ENCODE measurements at places on chromosomes 13 and 19.

- DNase-seq: no peak
These were observed 19.1 kb upstream of the TEX101 start for GRCh38 chr19:43395561-43395960.

DNA sequence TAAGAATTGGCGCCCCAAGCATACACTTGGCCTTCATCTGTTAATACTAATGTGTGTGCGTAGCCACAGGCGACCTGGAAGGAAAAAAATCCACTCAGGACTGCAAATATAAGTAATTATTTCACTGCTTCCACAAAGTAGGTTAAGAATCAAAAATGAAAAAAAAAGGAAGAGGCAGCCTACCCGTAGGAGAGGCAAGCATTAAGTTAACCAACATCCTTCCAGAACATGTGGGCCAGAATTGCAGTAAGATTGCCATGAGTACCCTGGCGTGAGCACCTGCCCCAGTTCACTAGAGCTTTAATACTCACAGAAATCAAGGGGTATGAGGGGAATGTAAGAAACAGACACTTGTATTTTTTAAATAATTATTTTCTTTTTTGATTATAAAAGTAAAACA, 22.2 kb downstream of the RCBTB2 start:
- no peak for DNase-seq

DNA sequence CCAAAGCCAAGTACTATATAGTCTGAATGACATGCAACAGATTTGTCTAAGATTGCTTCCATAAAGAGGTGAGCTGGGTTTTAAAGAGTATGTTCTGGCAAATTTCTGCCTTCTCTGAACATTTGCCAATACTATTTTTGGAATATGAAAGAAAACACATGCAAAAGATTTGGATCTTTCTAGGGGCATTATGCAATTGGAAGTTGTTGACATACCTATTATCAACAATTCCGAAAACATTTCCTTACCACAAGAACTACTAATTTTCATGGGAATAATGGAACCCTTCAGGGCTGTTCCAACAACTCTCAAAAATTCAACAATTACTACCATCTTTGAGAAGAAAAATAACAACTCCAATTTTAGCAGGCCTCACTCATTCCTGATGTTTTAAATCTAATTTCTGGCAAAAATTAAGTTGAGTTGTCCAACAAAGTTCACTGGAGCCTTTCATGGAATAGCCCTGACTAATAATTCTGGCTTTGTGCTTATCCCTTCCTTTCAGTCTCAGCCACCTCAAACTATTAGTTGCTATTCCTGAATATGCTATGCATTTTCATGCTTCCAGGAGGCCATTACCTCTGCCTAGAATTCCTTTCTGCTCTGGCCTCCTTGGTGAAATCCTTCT, 250.0 kb downstream of the RGCC start:
- no peak for DNase-seq

DNA sequence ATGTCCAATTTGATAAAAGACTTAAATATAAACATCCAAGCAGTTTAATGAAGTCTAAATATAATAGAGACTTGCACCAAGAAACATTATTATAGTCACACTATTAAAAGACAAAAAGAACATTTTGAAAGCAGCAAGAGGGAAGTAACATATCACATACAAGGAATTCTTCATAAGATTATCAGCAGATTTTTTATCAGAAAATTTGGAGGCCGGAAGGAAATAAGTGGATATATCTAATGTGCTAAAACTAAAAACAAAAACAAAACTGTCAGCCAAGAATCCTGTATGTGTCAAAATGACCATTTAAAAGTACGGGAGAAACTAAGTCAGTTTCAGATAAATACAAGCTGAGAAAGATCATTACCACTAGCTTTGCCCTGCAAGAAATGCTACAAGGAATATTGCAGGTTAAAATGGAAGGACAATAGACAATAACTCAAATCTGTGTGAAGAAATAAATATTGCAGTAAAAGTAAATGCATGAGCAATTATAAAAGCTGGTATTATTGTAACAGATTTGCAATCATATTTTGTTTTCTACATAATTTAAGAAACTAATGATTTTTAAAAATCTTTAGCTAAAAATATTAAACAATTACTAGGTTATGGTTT, 1665.9 kb upstream of the PCDH20 start:
- no peak for DNase-seq

- DNase-seq: no peak
These were observed 303.9 kb downstream of the FOXO1 start for GRCh38 chr13:40362502-40362901.

DNA sequence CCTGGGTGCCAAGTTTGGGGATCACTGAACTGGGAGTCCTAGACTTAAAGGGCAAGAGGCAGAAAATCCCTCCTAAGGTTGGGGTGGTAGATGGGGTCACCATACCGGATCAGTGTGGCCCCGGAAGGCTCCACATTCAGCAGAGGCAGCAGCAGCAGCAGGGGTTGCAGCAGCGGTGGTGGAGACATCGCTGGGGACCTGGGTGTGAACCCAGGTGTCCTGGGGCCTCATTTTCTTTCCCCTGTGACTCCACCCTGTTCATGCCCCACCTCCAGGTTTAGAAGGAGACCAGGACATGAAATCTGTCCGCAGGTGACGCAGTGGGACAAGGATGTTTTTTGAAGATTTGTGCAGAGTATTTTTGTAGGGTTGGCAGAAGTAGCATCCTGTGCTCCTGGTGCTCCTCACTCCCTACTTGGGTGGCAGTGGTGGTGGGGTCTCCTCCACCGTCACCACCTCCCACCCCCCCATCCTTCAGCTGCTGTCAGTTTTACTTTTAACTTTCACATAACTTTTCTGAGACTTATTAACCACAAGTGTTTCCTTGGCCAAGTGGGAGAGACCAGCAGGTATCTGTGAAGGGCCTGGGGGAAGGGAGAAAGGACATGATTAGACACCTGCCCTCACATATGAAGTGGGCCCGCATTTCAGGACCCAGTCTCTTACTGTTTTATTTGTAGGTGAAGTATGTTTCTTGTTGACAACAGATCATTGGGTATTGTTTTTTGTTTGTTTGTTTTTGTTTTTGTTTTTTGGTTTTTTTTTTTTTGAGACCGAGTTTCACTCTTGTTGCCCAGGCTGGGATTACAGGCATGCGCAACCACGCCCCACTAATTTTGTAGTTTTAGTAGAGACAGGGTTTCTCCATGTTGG, at the start of gene NAPSA:
NAPSA (minus strand) TSS at position 206 of the 873 bp plus-strand sequence; CDS start at position 188, 18 bp downstream.
- DNase-seq: no peak

DNA sequence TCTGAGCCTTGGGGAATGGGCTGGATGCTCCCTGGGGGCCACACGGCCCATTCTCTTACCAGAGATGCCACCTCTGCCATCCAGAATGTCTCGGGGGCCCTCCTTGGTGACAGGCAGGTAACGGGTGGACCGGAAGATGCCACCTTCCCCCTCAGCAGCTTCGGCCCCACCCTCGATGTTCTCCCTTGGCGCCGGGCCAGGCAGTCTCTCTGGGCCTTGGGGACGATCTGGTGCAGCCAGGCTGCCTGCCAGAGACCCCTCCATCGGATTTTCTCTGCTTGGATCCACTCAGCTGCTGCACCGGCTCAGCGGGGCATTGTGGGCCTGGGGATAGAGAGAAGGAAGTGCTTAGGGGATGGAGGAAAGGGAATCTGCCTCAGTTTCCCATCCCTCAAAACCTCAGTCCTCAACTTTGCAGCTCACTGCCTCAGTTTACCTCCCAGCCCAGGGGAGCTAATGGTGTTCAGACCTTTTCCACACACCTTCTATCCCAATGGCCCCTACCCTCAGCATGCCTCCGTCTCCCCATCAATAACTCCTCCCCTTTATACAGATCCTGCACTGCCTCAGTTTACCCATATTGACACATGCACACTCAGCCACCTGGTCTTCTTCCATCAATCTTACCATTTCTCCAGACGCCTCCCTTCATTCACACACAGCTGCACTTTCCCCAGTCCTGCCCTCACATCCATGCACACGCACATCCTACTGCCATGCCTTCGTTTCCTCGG, 1.5 kb downstream of the WIZ start:
- DNase-seq: no peak

- no peak for DNase-seq
These were observed 61.2 kb downstream of the RFC3 start for GRCh38 chr13:33879118-33879517.

DNA sequence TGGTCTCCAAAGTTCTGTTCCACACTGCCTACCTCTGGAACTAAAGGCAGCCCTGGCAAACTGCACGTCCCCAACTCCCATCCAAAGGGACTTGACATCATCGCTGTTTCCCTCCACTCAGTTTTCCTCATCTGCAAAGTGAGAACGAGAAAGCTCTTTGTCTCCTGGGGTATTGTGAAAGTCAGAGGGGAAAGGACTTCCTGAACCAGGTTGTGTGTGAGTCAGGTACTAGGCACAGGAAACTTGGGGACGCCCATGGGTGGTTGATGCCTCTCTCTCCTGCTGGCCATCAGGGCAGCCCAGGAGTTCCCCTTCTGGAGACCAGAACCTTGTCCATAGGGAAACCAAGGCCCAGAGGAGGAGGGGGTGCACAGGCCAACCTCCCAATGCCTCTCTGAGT, 4.7 kb downstream of the CRLF1 start:
- DNase-seq: no peak

GRCh38 chr19:3114018-3114726, 20.0 kb downstream of the GNA11 start:
- no peak for DNase-seq

- DNase-seq: no peak
These were observed 72.1 kb upstream of the MYCBP2 start for GRCh38 chr13:77398825-77399620.

GRCh38 chr13:104408733-104409132, 1342.5 kb upstream of the SLC10A2 start:
- no peak for DNase-seq

- DNase-seq: no peak
These were observed 157.9 kb upstream of the FREM2 start for GRCh38 chr13:38528986-38529385.

GRCh38 chr13:90105276-90105675, 1242.2 kb upstream of the MIR17HG start:
- no peak for DNase-seq

DNA sequence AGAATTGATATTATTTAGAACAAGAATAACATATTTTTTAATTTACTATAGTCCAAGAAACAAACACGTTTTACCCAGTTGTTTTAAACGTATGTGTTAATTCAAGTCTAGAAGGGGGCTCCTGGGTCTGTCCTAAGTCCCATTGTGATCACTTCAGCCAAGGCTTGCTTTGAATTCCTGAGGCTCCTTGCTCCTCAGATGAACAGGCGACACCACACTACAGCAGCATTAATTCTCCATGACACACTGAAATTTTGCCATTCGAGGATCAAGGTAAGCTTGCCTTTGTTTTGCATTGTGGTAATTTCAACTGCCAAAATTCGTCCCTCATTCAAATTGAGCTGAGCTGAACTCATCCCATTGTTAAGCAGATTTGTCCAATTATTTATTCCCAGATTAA, 1442.6 kb downstream of the SLITRK5 start:
- no peak for DNase-seq

DNA sequence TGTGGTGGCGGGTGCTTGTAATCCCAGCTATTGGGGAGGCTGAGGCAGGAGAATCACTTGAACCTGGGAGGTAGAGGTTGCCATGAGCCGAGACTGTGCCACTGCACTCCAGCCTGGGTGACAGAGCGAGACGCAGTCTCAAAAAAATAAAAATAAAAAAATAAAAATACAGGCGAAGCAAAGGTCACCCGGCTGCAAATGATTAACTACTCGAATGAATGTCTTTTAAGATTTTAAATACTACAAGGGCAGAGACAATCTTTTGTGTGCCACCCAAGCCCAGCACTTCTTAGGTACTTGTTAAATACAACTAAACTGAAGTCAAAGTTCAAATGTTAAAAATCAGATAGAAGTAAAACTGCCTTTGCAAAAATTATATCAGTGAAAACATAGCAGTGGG, 6.7 kb downstream of the LNX2 start:
- DNase-seq: no peak

DNA sequence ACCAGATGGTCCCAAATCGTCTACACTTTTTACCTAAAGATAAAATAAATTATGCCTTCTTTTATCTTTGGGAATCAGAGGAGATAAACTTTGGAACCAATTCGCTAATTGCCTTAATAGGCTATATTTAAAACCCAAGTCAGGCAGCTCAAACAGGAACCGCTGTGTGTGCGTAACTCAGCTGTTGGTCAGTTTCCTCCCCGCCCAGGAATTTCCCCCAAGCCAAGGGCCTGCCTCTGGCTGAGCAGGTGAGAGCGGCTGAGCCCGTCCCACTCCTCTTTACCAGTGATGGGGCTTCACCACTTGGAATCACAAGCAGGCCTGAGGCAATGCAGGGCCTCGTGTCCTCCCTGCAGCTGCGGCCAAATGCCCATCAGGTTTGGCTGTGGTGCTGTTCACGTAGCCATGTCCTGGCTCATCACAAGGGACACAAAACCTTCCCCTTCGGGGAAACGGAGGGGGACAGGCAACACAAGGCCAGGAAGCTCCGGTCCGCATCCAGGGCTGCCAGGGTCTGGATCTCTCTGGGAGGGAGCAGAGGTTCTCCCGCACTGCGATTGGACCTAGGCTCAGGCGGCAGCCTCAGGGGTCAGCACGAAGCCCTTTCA, 503 bp upstream of the SLC7A9 start:
- no peak for DNase-seq

DNA sequence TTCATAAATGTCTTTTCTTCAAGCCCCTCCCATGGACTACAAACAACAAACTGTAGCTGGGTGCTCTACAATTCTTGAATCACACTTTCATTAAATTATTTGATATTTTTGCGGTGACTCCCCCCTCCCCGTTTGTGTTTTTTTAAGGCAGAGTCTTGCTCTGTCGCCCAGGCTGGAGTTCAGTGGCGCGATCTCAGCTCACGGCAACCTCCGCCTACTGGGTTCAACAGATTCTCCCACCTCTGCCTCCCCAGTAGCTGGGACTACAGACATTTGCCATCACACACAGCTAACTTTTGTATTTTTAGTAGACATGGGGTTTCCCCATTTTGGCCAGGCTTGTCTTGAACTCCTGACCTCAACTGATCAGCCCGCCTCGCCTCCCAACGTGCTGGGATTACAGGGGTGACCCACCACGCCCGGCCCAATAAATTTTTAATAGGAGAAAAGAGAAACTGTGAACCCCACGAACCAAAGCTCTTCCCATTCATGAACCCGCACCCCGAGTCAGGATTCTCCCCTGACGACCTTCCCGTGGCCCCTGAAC, 703 bp downstream of the ZNF506 start:
- no peak for DNase-seq

- DNase-seq: no peak
These were observed 4.8 kb upstream of the ZNF253 start for GRCh38 chr19:19860756-19861390.

DNA sequence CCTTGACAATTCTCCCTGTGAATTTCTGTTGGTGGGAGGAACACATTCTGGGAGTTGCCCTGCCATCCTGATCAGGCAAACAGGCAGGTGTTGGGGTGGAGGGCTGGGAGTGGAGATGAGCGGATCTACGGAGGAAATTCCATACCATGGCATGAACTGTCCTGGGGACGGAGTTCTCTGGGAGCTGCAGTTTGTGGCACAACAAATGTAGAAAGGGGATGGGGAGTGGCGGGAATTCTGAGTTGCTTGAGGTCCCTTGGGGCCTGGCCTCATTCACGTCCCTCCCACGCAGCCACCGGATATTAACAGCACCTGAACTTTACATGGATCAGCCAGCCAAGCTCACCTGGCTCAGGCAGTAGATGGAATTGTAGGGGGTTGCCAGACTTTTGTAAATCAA, 70.0 kb downstream of the CHST8 start:
- DNase-seq: no peak

GRCh38 chr13:41386211-41386610, 71.1 kb upstream of the RGCC start:
- DNase-seq: no peak

All from KBM-7 (cell line).